ENCODE measurements at places on chromosomes 1 and 21. TPM values are rescaled to one million over a fixed set of nuclear protein-coding genes. Genes with fewer than 3 reads are reported as not detected.

DNA sequence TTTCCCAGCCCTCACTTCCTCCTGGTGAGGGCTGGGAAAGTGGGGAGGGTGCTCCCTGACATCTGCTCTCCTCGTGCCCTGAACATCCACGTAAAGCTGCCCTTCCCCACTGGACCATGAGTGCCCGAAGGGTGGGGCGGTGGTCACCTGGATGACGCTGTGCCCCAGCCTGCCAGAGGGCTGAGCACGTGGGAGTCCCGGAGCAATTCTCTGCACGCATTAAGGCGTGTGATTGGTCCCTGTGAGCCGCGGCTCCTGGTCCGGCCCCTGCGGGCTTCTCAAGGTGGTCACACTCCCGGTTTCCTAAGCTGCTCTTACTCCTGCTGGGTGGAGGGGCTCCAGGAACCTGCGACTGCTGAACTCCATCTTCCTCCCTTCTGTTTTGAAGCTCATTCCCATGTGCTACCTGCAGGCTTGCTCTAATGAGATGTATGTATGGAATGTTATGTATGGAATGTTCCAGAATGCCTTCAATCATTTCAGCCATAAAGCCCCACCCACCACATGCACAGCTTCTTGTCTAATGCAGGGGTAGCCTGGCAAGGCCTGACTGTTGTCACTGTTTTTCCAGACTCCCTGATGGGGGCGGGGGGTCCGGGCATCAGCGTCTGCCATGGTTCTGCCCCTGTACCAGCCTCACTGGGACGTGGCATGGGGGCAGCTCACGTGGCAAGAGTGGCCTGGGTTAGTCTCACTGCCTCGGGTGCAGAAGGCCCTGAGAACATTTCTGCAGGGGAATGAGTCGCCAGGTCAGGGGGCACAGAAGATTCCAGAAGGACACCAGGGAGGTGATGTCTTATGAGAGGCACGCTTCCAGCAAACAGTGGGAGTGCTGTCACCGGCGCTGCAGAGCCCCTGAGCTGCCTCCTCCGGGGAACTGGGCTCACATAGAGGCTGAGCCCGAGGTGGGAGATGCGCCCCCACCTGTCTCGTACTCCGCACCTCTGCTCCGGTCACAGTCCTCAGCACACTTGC is 19.4 kb downstream of the KRTAP10-1 start:
- no peak for DNase-seq

DNA sequence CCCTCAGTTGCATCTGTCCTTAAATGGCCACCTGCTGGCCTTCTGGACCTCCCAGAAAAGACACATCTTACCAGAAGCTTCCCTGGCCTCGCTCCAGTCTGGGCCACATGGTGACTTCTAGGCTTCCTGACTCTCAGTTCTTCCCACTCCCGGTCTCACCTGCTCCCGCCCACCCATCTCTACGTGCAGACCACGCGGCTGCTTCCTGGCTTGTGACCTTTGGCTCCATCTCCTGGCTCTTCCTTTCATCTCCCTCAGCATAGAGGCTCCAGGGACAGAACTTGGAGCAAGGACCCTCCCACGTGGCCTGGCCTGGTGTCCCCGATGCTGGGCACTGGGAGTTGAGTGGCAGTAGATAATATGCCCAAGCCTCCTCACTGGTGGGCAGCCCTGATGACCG is 124.9 kb upstream of the IRF2BP2 start:
- DNase-seq, result no peak

- DNase-seq, result no peak
Observed at GRCh38 chr1:235098991-235099390, 29.6 kb downstream of the TOMM20 start.

- DNase-seq, result no peak
Observed at GRCh38 chr1:168218658-168219057, 7.1 kb upstream of the SFT2D2 start.

GRCh38 chr1:76881762-76882161 is 14.5 kb downstream of the ST6GALNAC5 start:
- no peak for DNase-seq

GRCh38 chr1:191101960-191102359 is 624.3 kb upstream of the BRINP3 start:
- no peak for DNase-seq

OPTC gene
- total RNA-seq, result not detected

CLDN19 gene
- 0.06 TPM for total RNA-seq

DNA sequence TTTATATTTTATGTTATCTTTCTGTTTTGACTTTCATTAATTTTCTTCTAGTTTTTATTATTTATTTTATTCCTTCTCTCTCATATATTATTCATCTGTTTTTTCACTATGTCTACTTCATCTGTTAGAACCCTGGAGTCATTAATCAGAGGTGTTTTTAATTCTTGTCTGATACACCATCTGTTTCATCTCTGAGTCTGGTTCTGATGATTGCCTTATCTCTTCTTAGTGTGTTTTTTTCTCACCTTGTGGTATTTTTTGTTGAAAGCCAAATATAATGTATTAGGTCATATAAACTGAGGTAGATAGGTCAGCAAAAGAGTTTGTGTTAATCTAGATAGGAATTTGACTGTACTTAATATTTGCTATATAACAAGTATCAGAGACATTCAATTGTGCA is 1005.7 kb upstream of the NCAM2 start:
- no peak for DNase-seq

TCP10L gene
- 2.1 TPM for total RNA-seq

DNA sequence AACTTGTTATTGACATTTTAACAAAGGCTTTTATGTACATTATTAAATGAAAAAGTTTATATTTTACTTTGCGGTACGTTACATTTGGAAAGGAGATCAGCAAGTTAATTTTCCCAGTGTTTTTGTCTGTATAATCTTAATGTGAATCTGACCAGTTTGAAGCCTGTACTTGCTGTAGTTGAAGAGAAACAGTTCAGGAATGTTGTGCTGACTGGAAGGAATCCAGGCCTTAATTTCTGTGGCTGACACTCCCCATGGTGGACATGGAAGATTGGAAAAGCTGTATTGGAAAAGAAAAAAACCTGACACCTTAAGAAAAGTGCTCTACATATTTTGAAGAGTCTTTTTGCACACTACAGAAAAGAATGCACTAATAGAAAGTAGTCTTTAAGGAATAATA is 15.5 kb downstream of the LEPR start:
- no peak for DNase-seq

PALMD gene
- 5.9 TPM for total RNA-seq

DNA sequence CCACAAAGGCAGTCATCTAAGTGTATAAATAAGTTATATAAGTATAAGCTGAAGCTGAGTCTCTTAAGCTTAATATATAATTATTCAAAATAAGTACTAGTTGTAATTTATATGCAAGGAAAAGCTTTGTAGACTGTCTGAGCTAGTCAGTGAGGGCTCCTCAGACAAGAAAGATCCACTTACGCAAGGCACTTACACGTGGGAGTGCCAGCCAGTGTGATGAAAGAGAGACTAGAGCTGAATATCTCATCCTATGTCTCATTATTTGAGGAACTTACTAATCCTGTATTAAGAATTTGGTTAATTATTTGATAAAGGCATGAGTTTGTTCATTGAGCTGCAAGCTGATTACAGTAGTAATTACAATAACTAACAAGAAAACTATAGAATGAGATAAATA is 146.9 kb downstream of the PDE4B start:
- no peak for DNase-seq

PRAMEF6 gene
- total RNA-seq, result not detected

DNA sequence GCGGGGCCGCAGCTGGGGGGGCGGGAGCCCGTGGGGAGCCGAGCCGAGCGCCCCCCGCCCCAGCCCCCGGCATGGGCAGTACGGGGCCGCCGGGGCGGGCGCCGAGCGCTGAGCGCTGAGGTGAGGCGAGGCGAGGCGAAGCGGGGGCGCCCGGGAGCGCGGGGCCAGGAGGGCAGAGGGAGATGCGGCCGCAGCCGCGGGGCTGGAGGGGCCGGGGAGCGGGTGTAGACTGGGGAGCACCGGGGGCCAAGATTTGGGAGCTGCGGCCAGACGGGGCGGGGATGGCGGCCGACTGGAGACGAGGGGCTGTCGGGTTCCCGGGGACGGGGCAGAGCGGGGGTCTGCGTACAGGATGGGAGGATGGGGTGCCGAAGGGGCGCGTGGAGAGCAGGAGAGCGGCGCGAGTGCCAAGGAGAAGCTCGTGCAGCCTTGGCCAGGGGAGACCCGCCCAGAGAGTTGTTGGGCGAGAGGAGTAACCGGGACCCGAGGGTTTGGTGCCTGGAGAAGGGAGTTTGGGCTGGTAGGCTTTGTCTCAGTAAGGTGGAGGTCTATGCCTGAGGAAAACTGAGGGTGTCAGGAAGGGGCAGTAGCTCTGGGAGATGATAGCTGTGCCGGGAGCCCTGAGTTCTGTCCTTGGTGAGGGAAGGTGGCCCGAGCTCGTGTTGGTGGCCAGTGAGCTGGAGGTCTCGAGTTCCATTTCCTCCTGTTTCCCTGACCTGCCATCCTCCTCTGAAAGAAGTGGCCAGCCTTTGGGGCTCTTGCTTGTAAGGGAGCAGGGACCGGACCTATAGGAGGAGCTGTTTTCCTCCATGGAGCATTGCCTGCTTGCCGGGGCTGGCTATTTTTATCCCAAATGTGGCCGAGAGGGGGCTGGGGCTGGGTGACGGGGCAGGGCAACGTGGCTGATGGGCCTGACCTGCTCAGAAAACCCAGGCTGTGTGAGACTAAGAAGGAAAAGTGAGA is 539 bp downstream of the ATP8B2 start:
- peak; percentile 52 for DNase-seq

- no peak for DNase-seq
Observed at GRCh38 chr1:29676496-29676895, 440.2 kb downstream of the PTPRU start.

TLCD4 gene
- total RNA-seq, result 24.4 TPM

DNA sequence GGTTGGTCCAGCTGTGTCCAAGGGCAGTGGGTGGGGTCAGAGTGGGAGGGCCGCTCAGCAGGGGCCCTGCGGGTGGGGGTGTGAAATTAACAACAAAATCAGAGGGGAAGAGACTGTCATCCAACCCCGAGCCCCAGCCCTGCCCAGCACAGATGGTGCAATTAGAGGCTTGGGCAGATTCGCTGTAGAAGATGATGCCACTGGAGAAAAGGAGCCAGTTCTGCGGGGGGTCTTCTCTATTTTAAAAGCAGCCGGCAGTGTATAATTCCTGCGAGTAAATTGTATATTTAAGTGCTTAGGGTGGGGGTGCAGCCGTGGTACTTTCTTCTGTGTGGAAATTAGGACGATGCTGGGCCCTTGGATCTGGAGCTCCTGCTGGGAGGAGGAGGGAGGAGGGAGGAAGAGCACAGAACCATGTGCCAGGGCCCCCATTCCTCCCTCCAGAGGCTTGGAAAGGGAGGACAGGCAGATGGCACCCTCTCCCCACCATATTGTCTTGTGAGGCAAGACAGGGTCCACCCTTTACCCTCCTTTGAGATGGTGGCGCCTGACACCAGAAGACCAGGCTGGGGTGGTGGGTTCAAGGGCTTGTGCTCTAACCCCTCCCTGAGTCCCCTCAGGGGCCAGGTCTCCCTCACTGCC is 89.2 kb downstream of the ACTL8 start:
- DNase-seq, result no peak

ERICH3 gene
- total RNA-seq, result 0.09 TPM

RPTN gene
- not detected for total RNA-seq

AKR7A2 gene
- total RNA-seq, result 104 TPM

DNA sequence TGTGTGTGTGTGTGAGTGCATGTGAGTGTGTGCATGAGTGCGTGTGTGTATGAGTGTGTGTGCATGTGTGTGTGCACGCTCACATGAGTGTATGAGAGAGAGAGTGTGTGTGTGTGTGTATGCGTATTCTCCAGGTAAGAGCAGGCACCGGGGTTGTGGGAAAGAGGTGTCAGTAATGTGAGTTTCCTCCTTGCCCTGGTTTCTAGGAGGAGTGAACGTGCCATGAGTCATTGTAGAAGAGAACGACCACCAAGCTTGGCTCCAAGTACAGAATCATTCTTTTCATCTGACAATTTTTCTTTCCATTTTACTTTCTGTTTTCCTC is 79.1 kb downstream of the POFUT2 start:
- no peak for DNase-seq

GRCh38 chr1:55632058-55632457 is 416.9 kb upstream of the USP24 start:
- DNase-seq, result no peak

GRCh38 chr21:14499316-14499715 is 46.8 kb downstream of the SAMSN1 start:
- no peak for DNase-seq

- no peak for DNase-seq
Observed at GRCh38 chr1:7744882-7745281, 26.2 kb upstream of the VAMP3 start.

All from mucosa of gallbladder (tissue), 1 donor.